HuH-7.5 (cell line): ENCODE measurements at places on chromosomes 7 and 10.

DNA sequence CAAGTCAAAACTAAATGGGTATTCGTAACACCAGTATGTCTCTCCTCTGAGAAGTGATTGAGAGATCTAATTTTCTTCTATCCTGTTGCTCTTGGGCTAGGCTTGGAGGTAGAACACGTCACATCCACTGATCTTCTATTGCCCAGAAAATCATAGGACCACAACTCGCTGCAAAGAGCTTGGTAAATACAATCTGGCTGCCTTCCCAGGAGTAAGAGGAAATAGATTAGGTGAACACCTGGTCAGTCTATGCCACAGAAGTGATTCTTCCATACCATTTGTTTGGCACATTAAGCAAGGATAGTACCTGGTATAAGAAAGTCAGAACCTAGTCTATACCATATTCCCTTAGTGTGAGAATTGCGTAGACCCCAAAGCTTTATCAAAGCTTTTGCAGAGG lies 129.3 kb upstream of the PHYHIPL start:
- DNase-seq: no peak

DNA sequence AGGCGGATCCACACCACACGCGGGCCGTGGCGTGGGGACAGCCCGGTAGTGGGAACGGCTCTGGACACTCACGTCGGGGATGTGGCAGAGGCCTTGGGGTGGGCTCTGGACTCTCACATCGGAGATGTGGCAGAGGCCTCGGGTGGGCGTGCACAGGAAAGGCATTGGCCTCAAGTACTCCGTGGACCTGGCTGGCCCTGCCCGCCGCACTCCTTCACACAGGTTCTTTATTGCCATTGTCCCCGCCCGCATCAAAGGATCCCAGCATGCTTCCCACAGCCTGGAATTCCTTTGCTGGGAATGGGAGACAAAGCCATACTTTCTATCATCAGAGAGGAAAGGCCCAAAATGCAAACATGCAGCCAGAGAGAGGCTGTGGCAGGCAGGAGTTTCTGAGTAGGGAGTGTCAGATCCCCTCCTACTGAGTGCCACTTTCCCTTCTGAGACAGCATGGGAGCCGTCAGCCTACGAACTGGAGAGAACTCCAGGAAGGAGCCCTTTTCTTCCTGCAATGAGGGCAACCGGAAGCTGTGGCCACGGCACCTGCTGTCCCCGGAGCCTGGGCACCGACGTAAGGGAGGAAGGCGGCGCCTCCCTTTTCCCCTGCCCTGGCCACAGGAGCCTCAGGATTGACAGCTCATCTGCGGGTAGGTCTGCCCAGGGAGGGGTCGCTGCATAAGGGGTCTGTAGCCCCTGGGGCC lies 51.5 kb downstream of the RBM17 start:
- no peak for DNase-seq

- DNase-seq: no peak
Observed at GRCh38 chr7:115533785-115534184, 496.8 kb downstream of the TFEC start.

DNA sequence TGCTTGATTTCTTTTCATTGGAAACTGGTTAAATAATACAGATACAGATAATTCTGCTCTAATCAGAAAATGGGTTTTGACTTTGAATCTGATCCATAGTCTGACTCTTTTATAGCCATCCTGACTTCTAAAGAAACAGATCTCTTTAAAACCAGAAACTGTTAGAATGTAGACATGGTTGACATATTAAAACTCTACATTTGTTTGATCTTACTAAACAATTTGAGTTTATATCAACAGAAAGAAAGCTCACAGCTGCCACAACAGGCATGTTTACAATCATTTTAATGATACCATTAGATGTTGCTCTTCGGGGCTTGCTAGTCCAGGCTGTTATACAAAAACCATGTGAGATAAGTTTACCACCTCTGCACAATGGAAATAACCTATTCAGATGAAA lies 193.0 kb upstream of the SEMA3A start:
- DNase-seq: no peak

DNA sequence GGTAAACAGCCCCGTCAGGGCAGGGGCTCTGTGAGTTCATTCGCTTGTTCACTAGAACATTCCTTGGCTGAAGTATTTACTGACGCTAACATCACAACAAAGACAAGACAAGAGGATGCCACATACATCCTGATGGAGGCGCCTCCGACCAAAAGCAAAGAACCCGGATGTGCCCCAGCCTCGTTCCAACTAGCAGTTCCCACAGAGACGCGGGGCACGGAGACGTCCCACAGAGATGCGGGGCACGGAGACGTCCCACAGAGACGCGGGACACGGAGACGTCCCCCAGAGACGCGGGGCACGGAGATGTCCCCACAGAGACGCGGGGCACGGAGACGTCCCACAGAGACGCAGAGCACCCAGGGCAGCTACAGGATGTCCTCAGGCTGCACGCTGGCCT lies 35.4 kb upstream of the CFAP46 start:
- DNase-seq: no peak

DNA sequence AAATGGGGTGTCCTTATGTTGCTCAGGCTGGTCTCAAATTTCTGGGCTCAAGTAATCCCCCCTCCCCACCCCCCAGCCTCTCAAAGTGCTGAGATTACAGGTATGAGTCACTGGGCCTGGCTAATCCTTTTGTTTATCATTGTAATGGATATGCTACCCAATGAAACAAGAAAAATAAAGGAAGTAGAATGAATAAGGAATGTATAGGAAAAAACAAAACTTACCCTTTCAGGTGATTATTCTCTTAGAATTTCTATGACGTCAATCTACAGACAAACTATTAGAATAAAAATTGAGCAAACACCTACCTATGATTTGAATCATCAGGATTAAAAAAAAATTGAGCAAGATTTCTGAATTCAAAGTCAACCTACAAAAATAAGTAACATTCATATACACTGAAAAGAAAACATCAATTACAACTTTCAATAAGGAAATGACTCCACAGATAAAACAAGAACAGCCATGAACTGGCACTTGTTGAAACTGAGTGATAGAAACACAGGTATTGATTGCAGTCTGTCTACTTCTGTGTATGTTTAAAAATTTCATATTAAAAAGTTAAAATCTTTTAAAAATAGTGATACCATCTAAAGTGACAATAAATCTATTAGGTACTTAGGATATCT lies 12.2 kb downstream of the ADAM12 start:
- no peak for DNase-seq

- no peak for DNase-seq
Observed at GRCh38 chr10:111874576-111874975, 309.0 kb downstream of the GPAM start.

DNA sequence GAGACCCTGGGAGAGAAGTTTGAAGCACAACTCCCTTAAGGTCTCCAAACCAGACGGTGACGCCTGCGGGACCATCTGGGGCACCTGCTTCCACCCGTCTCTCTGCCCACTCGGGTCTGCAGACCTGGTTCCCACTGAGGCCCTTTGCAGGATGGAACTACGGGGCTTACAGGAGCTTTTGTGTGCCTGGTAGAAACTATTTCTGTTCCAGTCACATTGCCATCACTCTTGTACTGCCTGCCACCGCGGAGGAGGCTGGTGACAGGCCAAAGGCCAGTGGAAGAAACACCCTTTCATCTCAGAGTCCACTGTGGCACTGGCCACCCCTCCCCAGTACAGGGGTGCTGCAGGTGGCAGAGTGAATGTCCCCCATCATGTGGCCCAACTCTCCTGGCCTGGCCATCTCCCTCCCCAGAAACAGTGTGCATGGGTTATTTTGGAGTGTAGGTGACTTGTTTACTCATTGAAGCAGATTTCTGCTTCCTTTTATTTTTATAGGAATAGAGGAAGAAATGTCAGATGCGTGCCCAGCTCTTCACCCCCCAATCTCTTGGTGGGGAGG lies 10.8 kb downstream of the SERPINE1 start:
- DNase-seq: no peak

- no peak for DNase-seq
Observed at GRCh38 chr7:104772405-104773345, 241.3 kb upstream of the KMT2E start.

GRCh38 chr7:105892387-105892786 lies 16.0 kb upstream of the ATXN7L1 start:
- no peak for DNase-seq

DNA sequence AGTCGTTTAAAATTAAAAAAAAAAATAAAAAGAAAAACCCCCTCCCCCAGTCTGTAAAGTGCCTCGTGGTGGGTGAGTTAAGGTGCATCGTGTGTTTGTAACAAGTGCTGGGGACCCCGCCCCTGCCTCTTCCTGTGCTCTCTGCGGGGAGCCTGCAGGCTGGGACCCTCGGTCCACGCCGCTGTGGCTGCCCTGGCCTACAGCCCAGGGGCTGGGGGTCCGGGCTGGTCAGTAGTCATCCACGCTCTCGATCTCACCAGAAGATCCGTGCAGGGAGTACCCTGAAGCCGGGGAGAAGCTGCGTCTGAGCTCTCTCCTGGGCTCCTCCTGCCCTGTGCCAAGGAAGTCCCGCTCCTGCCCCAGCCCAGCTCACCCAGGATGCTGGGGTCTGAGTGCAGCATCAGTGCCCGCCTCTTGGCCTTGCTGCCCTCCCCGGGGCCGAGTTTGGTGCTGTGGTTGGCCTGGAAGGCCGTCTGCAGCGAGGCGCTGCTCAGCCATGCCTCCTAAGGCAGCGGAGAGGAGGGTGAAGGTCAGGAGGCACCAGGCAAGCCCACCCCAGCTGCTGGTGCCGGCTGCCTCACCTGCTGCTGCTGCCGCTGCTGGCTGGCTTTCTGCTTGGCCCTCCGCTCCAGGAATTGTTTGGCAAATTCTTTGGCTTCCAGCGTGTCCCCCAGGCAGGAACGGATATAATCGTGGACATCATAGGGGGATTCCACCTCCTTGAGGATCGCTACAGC lies 8.1 kb downstream of the GNB2 start:
- DNase-seq: no peak

GRCh38 chr7:30659312-30659711 lies 22.9 kb downstream of the CRHR2 start:
- no peak for DNase-seq

GRCh38 chr10:35600193-35600592 lies 4.9 kb upstream of the GJD4 start:
- no peak for DNase-seq

GRCh38 chr10:2150288-2150687 lies 413.0 kb upstream of the ADARB2 start:
- DNase-seq: no peak

DNA sequence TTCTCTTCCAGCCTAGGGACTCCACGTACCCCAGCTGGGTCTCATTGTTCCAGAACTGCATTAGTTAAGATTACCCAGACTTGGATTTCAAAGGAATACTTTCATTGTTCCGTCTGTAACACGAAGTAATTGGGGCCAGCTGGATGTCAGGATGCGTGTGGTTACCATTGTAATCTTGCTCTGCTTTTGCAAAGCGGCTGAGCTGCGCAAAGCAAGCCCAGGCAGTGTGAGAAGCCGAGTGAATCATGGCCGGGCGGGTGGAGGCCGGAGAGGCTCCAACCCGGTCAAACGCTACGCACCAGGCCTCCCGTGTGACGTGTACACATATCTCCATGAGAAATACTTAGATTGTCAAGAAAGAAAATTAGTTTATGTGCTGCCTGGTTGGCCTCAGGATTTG lies 21.0 kb downstream of the LRRC17 start:
- DNase-seq: no peak

DNA sequence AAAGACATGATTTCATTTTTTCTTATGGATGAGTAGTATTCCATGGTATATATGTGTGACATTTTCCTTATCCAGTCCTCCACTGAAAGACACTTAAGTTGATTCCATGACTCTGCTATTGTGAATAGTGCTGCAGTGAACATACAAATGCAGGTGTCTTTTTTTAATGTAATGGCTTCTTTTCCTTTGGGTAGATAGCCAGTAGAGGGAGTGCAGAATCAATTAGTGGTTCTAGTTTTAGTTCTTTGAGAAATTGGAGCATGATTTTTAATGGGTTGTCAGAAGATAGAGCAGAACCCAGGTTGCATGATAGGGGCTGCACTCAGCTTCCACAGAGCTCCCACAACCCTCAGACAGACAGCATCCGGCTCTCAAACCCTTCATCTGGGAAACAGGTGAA lies 152.9 kb upstream of the PLXDC2 start:
- no peak for DNase-seq

DNA sequence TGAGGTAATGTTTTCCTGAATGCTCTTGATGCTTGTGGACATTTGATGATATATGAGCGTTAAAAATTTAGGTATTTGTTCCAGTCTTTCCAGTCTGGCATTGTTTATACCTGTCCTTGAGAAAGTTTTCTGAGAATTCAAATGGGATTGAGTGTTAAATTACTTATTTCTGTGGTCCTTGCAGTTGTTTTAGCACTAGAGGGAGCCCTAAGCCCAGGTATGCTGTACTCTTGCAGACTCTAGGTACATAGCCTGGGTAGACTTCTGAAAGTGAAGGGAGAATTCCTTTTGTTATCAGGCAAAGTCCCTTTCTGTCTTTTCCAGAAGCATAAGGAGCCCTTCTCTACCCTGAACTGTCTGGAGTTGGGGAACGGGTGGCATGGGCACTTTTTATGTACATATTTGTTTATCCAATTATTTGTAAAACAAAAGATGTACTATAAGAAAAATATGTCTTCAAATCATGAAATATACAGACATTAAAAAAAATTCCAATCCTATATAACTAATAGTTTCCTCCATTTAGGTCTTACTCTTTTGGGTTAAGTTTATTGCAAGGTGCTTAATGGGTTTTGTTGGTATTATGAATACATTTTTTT lies 262.1 kb downstream of the ATRNL1 start:
- peak; percentile 34 for DNase-seq

DNA sequence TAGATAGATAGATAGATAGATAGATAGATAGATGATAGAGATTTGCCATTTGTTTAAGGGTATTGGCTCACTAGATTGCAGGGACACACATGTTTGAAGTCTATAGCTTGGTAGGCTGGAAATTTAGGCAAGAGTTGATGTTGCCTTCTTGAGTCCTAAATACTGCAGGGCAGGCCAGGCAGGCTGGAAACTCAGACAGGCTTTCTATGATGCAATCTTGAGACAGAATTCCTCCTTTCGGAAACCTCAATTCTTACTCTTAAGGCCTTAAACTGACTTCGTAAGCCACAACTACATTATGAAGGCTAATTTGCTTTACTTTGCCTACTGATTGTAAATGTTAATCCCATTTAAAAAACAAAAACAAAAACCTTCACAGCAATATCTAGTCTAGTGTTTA lies 322.9 kb upstream of the AKR1E2 start:
- DNase-seq: no peak

DNA sequence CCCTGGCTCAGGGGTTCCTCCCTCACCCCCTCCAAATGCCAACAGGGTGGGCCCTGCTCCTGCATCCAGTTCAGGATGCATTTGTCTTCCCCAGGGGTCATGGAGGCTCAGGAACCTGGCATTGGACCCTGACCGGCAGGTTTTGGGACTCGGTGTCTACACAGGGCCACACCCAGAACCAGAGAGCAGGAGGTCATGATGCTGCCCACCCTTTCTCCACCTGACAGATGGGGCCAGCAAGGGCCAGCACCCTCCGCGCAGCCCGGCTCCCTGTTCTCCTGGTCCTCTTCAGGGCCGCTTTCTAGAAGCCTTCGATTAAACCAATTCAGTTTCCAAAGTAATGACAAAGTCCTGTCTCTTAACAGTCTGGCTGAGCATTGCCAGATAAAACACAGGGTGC lies 50.2 kb downstream of the CAMK2B start:
- DNase-seq: no peak

GRCh38 chr10:129719889-129720590 lies 244.0 kb downstream of the EBF3 start:
- no peak for DNase-seq
